Activated CD4-positive, CD25-positive, alpha-beta regulatory T cell treated with anti-CD3 and anti-CD28 coated beads, Interleukin-2, amount 50 U/mL, for 72 hours (primary cell): ENCODE measurements at places on chromosomes 6 and 20.

DNA sequence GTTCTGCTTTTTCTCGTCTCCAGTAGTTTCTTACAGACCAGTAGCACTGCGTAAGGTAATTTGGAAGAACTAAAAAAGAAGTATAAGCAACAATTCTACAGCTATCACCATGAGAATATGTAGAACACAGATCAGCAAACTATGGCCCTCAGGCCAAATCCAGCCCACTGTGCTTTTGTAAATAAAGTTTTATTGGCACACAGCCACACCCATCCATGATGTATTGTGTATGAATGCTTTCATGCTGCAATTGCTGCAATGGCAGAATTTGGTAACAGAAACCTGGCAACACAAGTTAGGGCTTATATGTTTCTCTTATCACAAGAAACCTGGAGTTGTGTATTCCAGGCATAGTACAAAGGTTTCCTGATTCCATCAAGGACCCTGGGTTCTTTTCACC, 386.8 kb upstream of the TSHZ2 start:
- DNase-seq = no peak

DNA sequence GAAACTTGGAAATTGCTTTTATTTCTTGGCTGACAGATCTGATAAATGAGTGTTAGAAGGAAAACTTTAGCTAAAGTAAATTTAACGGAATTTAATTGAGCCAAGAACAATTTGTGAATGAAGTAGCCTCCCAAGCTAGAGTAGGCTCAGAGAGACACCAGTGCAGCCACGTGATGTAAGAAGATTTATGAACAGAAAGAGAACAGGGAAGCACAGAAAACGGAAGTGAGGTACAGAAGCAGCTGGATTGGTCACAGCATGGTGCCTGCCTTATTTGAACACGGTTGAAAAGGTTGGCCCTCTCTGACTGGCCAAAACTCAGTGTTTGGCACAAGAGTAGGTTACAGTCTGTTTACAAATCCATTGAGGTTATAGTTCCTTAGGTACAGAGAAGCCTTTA, 29.5 kb upstream of the IFNGR1 start:
- no peak for DNase-seq

DNA sequence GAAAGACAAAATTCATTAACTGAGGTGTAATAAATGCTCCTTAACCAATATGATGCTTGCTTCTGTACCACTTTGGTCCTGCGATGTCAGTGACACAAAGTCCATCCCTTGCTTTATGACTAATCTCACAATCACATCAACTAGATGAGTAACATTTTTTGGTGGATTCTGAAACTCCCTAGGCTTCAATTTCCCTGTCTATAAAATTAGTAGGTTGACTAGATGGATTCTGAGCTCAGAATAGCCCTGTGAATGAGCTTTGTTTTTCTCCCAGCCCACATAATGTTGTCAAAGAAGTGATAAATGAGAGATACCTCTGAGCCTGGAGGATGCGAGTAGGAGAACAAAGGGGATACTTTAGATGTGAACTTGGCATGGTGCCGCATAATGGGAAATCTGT, 9.1 kb downstream of the TXLNB start:
- no peak for DNase-seq

DNA sequence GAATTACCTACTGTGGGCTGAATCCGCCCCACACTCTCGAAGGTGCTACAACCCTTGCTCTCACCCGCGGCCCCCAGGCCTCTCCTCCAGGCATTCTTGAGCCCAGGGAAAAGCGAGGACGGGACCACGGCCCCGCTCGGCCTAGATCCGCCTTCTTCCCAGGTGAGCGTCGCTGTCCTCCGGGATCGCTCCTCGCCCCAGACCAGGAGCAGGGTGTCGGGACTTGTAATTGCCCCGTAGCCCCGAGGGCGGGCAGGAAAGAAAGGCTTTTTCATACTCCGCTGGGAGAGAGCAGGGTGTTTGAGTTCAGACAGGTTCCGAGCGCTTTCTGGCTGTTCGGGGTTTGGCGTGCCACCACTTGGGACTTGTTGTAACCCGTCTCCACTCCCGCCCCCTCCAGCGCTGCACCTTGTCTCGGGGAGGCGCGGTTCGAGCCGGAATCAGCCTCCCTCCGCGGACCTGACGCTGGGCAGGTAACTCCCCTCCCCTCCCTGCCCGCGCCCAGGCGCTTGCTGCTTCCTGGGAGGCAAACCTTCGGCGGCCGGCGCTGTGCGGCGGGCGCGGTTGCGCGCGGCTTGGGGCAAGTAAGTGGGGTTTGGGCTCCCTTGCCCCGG, at the start of gene FAM83B:
Gene FAM83B, plus strand, starts transcription at position 529 of the 614 bp plus-strand sequence. CDS start 23,476 bp downstream, outside the sequence.
- DNase-seq = no peak

DNA sequence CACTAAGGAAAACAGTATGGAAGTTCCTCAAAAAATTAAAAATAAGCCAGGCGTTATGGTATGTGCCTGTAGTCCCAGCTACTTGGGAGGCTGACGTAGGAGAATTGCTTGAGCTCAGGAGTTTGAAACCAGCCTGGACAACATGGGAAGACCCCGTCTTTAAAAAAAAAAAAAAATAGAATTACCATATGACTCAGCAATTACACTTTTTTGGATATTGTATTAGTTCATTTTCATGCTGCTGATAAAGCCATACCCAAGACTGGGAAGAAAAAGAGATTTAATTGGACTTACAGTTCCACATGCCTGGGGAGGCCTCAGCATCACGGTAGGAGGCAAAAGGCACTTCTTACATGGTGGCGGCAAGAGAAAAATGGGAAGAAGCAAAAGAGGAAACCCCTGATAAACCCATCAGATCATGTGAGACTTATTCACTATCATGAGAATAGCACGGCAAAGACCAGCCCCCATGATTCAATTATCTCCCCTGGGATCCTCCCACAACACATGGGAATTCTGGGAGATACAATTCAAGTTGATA, 10.8 kb upstream of the SMIM29 start:
- DNase-seq = no peak

DNA sequence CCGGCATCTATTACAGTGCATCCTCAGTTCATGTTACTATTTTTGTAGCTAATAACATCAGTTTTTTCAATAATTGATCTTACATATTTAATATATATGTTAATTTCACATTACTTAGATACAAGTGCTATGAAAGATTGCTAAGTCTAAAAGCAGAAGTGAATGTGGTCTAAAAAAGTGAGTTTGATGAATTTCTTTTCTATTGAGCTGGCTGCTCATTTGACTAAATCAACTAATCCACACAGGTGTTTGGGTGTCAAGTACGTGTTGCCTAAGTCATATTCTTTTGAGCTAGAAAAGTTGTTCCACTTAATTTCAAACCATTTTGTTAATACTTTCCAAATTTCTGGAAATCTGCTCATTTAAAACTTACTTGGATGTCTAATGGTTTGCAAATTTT, 46.6 kb upstream of the EZR start:
- DNase-seq = no peak

DNA sequence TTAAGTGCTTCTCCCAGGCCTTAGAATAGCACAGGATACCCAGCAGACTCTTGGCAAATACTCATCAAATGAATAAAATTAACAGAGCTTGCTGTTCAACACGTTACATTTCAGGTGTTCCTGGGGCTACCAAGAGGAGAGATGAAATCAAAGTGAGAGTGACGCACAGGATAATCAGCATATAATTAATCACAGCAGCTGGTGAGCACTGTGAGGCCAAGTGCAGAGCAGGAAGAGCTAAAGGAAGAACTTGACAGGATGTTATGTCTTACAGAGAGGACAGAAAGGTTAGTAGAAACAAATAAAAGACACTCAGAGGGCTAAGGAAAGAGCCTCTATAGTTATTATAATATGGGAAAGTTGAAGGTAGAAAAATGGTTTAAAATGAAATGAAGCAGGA, 8.8 kb downstream of the PPIL1 start:
- DNase-seq = no peak

DNA sequence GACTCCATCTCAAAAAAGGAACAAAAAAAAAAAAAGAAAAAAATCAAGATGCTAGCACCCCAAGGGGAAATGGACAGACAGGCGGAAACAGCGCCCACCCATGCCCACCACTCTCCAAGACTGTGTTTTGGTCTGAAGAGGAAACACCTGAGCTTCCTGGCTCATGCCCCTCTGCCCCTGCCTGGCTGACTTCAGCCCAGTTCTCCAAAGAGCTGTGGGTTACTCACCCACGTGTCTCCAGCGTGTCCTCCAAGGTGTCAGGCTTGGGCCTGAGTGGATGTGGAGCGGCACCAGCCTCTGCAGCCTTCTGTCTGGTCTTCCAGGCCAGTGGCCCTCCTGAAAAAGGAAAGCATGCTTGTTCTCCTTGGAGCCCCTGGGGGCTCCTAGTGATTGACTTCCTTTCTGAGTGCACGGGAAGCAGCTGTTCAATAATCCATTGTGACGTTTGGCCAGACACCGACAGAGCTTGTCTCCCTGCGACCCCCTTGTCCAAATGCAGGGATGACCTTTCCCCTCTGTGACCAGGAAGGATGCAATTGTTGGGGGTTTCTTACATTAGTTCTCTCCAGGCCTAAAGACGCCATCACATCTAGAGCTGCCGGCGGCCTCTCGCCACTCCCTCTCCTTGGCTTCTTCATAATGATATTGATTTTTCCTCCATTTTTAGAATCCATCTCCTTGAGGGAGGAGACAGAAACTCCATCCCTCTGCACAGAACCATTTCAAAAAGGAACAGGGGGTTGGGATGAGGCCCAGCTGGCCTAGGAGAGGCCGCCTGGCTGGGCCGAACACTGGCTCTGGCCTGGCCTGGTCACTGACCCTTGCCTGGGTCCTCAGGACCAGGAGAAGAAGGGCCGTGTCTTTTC, 58.4 kb downstream of the ADNP start:
- DNase-seq = no peak

- DNase-seq = no peak
These were observed 280.0 kb downstream of the SOX4 start for GRCh38 chr6:21873562-21873961.

- no peak for DNase-seq
These were observed 126.7 kb downstream of the BCAS1 start for GRCh38 chr20:53943522-53944291.
